ENCODE measurements at places on chromosomes 5 and 9. TPM values are rescaled to one million over a fixed set of nuclear protein-coding genes. Genes with fewer than 3 reads are reported as not detected.
A peak's percentile ranks its signal among the peaks of the same experiment; 100 is the strongest.

TBC1D2 gene
- 2.5 TPM for total RNA-seq

MEGF10 gene
- not detected for total RNA-seq

IRX1 gene
- total RNA-seq = not detected

N4BP3 gene
- 1.6 TPM for total RNA-seq

ANKRD55 gene
- 14.6 TPM for total RNA-seq

NXNL2 gene
- total RNA-seq = not detected

TMEM252 gene
- total RNA-seq = not detected

ELOVL7 gene
- total RNA-seq = 0.31 TPM

PCDHGA5 gene
- total RNA-seq = 0.05 TPM

KIAA1191 gene
- total RNA-seq = 33.5 TPM

TLX3 gene
- total RNA-seq = not detected

RAD23B gene
- total RNA-seq = 106 TPM

C9 gene
- total RNA-seq = not detected

ARHGEF37 gene
- total RNA-seq = 2.0 TPM

DNA sequence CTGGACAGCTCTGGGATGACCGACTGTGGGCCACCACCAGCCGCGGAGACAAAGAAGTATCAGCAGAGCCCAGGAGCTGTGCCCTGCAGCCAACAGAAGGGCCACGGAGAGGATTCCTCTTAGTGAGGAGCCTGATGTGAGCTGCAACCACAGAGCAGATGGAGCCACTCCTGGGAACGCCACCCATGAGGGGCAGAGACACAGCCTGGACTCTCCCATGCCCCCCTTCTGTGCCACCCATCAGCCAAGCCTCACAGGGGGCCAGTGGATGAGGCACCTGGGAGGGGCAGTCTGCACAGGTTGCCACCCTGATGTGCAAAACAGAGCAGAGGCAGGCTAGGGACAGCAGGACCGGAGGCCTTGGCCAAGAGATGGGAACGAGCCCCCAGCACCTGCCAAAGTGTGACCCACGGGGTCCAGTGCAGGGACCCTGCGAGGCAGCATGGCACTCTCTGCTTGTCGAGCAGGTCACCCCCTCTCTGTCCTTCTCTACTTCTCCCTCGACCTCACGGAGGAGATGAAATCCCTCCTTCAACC lies 380.7 kb upstream of the IRX1 start:
- no peak for DNase-seq

- no peak for DNase-seq
These were observed 613.0 kb upstream of the WWC1 start for GRCh38 chr5:167678481-167678880.

- no peak for DNase-seq
These were observed 24.7 kb upstream of the ACOT12 start for GRCh38 chr5:81418606-81419005.

GRCh38 chr9:13140843-13141592 lies 138.5 kb downstream of the MPDZ start:
- DNase-seq = no peak

GRCh38 chr5:108528655-108529054 lies 146.8 kb upstream of the FBXL17 start:
- DNase-seq = no peak

DNA sequence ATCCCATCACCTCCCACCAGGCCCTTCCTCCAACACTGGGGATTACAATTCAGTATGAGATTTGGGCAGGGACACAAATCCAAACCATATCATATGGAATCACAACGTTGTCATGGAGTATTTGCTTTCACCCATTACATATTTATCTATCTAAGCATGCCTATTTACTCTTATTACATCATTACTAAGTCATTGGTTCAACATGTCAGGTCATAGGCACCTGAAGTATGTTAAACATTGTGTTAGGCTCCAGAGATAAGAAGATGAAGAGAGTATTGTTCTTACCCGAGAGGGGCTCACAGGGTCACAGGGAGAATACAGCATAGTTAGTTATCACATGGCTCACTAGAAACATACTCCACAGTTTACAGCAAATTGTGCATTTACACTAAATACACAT lies 150.5 kb downstream of the TMEM161B start:
- DNase-seq = no peak

GRCh38 chr5:119287547-119288111 lies 68.2 kb upstream of the TNFAIP8 start:
- peak; percentile 69 for DNase-seq

- no peak for DNase-seq
These were observed 34.3 kb upstream of the FSD1L start for GRCh38 chr9:105413525-105413924.

- no peak for DNase-seq
These were observed 101.2 kb downstream of the TTC39B start for GRCh38 chr9:15205632-15206420.

DNA sequence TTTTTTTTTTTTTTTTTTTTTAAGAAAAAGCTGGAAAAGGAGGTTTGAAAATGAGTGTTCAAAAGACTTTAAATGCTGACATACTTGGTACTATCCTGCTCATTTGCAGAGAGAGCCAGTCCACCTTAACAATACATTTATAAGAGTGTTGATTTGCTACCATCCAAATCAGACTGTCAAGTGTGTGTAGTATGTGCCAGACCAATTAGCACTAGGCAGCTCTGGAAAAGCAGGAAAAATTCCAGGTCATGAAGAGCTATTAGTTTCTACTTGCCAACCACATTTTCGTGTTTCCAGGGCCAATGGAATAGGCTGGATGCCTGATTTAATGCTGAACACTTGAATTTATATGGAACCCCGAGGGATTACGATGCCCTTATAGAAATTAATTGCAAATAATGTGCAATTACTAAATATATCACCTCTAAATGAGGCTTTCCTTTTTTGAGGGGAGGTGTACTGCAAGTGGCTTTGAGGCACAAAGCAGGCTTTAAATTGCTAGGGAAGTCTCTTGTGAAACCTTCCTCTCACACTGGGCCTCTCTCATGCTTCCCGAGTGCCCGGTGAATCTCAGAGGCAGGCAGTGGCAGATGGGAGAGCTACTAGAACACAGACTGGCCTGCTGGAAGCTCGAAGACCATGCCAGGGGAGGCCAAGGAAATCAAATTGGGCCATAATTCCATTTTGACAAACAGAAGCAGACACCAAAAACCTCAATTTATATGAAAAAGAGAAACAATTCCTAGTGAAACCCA lies 178.7 kb downstream of the PPP2R2B start:
- no peak for DNase-seq

- DNase-seq = no peak
These were observed 109.7 kb upstream of the IER5L start for GRCh38 chr9:129287619-129288305.

GRCh38 chr5:126953640-126954039 lies 76.7 kb downstream of the MARCHF3 start:
- no peak for DNase-seq

DNA sequence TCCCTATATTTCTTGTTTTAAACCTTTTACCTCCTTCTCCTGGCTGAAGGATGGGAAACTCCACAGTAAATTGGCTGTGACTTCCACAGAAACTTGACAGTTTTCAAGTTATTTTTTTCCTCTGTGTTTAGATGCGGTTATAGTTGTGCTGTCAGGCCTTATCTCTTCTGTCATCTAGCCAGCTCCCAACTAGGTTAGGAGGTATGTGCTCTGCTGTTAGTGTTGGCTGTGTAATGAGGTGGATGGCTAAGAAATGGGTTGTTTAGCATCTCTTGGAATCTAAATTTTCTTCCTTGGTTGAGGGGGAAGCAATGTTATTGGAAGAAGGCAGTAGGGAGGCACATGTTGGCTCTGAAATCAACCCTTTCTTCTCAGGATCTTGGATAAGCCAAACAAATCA lies 149.9 kb upstream of the RUSC2 start:
- DNase-seq = no peak

DNA sequence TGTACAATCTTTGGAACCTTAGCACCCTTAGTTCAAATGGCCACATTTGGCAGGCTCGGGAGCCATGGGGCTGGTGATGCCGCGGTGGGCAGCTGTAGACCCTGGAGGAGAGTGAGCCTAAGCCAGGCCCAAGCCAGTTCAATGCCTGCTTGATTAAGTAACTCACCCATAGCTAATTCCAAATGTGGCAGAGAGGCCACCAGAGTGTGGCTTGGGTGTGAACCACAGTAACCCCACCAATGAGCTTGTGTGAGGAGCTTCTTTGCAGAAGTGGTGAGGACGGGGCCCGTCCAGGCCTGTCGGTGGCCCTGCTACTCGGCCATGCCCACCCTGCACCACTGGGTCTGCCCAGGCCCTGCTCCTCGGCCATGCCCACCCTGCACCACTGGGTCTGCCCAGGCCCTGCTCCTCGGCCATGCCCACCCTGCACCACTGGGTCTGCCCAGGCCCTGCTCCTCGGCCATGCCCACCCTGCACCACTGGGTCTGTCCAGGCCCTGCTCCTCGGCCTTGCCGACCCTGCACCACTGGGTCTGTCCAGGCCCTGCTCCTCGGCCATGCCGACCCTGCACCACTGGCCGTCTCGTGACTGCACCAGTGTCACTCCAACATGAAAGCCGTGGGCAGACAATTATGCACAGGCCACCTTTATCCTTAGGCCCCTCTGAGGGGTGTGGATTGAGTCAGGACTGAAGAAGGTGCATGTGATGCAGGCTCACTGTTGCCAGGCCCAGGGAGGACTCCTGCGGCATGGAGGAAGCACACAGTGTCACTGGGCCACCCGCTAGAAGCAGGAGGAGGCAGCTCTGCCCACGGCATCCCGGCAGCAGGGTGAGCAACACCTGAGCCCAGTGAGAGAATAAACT lies 75.4 kb downstream of the MRPL36 start:
- peak; percentile 31 for DNase-seq

DNA sequence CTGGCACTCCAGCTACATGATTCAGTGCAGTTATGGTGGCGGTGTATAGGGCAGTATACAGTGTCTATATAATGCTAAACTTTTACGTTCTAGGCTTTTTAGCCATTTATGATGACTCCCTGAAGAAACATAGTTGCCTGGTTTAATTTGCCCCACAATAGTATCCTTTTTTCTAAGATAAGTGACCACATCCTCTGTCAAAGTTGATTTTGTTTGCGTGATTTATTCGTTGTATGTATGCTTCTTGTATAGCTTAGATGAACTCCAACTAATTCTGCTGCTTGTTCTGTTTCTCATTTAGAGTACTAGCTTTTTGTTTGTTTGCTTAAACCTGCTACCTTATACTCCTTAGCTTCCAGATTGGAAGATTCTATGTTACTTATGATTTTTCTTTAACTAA lies 83.6 kb downstream of the ERMP1 start:
- DNase-seq = no peak

DNA sequence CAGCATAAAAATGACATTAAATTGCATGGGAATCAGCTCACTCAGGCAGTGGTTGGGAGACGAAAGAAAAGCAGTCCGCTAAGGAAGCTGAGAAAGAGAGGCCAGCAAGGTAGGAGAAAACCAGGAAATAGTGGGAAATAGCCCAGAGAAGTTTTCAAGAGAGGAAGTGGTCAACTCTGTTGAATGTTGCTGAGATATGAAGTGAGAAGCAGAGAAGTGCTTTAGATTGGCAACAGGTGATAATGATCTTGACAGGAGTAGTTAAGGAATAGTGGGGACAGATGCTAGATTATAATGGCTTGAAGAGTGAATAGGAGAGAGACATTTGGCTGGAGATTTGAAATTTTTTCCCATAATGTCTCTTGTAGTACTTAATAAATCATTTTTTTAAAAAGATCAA lies 30.8 kb downstream of the CNTRL start:
- no peak for DNase-seq

- DNase-seq = peak; percentile 65
These were observed 8.0 kb upstream of the FXN start for GRCh38 chr9:69027355-69028097.

- DNase-seq = peak; percentile 90
These were observed 19.2 kb downstream of the KCTD16 start for GRCh38 chr5:144189800-144190429.

DNA sequence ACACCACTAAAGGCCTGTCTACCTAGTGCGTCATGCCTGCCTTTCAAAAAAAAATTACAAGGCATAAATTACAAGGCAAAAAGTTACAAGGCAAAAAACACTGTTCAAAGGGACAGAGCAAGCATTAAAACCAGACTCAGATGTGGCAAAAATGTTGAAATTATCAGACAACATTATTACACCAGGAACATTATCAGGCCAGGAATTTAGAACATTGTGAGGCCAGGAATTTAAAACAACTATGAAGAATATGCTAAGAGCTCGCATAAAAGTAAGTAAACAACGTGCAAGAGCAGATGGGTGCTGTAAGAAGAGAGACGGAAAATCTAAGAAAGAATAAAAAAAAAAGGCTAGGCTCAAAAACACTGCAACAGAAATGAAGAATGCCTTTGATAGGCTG lies 18.2 kb upstream of the MLANA start:
- DNase-seq = no peak

- DNase-seq = no peak
These were observed 174.7 kb downstream of the HMHB1 start for GRCh38 chr5:143986516-143987212.

DNA sequence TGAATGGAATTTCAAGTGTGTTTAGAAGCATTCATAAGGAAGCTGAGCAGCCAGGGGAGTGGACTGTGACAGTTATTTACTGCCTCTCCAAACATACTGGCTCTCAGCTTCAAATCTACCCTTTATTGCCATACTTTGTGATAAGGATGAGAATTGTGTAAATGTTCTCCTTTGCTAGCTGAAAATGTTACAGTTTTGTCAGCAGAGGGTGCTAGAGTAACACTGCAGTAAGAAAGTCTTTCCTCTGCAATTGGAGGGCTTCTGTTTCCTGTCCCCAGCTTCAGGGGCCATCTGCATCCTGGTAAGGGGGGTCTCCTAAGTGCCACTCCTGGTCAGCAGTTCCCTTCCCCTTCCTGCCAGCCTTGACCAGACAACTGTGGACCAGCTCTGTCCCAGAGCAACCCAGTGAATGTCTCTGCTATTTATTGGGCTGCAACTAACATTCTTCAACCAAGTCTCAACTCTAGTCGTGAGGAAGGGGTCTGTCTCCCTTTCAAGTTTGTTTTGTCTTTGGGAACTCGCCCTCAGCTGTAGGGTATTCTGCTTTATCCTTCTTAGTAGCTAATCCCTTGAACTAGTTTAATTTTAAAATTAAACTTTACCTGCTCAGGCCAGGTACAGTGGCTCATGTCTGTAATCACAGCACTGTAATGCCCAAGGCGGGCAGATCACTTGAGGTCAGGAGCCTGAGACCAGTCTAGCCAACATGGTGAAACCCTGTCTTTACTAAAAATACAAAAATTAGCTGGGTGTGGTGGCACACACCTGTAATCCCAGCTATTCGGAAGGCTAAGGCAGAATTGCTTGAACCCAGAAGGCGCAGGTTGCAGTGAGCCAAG lies 45.3 kb downstream of the RAPGEF6 start:
- no peak for DNase-seq

DNA sequence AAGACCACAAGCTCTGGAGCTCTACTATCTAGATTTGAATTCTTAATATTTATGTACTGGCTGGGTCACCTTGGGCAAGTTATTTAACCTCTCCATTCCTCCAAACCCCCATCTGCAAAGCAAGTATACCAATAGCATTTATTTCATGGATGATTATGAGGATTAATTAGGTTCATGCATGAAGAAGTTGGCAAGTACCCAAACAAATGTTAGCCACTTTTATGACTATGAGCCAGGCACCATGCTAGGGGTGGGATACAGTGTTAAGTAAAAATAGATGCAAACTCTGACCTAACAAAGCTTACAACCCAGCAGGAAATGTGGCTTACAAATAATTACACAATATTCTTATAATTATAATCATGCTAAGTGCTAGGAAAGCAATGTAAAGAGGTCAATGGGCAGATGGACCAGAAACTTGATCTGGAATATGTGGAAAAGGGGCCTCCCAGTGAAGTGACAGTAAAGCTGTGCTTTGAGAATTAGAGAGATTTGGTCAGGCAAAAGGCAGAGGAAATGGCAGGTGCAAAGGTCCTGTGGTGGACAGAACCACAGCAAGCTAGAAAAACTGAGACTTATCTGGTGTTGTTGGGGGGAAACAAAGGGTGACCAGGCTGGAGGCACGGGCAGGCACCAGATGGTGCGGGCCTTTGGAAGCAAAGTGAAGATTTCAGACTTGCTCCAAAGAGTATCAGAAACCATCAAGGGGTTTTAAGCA lies 525.2 kb upstream of the TRPC7 start:
- DNase-seq = no peak
